ENCODE measurements at places on chromosomes 3 and 15.

GRCh38 chr15:89749054-89749453, 2.0 kb downstream of the MESP1 start:
- DNase-seq, result no peak

DNA sequence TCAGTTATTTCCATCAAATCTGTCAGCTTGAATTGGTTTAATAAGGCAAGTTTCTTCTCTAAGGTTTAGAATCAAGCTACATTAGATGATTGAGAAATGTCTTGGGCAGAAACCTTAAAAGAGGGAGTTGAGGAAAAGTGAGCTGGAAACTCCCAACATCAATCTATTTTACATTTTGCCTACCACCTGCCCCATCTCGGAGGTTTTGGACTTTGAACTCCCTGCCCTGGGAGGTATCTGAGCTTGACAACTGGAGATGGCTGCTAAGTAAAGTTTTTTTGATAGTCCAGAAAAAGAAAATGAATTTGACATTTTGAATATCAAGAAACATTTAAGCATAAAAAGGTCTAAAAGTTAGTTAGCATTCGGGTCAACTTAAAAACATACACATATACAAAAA, 234.2 kb downstream of the NFKBIZ start:
- DNase-seq, result no peak

GRCh38 chr15:101464999-101465669, 24.4 kb downstream of the PCSK6 start:
- no peak for DNase-seq

GRCh38 chr3:138684396-138684795, 75.8 kb downstream of the FAIM start:
- DNase-seq, result no peak

DNA sequence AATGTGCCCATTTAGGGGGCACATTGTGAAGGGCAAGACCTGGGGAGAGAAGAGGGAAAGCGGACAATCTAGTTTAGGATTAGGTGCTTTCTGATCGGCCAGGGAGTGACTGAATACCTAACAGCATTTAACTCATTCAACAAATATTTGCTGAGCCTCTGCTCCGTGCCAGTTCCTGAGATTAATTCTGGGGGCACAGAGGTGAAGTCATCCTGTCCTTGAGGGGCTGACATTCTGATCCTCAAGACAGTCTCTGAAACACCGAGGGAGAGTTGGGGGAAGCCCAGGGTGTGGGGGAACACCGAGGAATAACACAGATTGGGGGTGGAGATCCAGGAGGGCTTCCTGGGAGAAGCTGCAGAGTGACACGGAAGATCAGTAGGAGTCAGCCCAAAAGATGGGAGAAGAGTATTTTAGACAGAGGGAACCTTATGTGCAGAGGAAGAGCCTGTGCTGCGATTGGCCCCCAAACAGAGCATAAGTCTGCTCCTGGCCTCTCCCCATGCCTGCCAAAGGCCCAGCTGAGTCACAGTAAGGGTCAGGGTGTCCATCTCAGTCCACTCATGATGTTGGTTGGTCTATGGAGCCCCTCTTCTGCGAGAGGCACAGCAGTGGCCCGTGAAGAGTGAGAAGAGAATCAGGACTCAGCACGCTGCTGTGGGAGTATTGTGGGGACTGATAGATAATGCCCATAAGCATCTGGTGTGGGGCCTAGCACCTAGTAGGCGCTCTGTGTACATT, 60.2 kb downstream of the AMOTL2 start:
- DNase-seq, result no peak

- peak; percentile 79 for DNase-seq
Measured at GRCh38 chr3:63624941-63625560, 27.4 kb upstream of the SNTN start.

DNA sequence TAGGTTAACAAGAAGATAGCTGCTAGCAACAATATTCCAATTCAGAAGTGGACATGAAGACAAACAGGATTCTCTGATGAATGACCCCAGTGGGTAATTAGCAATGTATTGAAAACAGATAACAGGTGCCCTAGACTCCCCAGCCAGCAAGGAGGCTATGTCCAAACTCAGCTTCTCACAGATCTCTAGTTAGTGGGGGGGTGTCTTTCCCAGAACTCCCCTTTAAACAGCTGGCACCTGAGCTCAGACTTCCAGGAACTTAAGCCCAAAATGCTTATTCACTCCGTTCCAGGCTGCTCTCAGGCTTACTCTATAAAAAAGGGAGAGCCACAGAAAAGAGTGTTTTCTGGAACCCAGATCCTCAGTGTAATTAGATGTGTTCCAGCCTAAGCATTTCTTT, 423.0 kb upstream of the THBS1 start:
- DNase-seq, result no peak

DNA sequence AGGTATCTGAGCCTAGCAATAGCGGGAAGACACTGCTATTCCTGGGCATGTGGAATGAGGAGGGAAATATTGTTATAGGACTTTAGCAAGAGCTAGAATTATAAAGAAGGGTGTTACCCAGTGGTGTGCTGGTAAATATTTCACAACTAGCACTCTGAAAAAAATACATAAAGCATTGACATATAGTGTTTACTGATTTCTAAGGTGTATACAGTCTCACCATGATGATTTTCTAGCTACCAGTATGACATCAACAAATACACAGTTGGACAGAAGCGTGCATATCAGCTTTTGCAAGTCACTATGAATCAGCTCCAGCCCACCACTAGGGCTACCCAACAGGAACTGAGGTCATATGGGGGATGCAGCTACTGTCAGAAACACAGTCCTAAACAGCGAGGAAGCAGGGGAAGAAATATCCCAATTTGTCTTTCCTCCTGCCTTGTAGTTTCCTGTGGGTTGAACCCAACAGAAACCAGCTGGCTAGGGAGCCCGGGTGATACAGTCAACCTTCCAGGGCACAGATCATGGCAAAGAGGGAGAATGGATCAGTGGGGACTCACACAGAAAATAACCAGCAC, 39.6 kb downstream of the HGD start:
- DNase-seq, result no peak

DNA sequence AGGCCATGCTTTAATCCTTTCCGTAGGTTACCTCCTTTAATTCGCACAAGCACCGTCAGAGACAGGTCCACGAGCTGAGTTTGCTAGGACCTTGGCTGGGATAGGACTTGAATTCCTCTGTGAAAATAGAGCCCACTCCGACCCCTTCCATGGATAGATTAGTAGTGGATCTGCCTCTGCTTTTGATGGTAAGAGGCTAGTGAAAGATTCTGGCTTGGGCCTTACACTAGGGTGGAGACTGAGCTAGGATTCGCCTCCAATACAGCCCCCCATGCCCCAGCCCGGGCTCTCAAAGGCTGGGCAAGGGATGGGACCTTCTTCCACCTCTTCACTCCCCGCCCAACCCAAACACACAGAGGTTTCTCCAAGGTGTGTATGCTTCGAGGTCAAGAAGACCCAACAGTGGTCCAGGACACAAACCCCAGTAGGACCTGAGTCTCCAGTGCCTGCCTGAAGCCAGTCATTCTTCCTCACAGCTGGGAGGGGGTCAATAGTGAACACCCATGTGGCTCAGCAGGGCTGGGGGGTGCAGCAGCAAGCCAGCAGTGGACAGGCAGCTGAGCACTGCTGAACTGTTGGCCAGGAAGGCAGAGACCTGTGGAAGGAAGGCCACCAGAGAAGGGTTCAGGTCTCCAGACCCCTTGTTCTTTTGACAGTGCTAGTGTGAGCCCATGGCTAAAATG, 75.7 kb downstream of the SPSB4 start:
- DNase-seq, result no peak

GRCh38 chr15:25796395-25796794, 66.7 kb downstream of the ATP10A start:
- DNase-seq, result no peak

- DNase-seq, result no peak
Measured at GRCh38 chr15:39125904-39126303, 455.0 kb upstream of the THBS1 start.

DNA sequence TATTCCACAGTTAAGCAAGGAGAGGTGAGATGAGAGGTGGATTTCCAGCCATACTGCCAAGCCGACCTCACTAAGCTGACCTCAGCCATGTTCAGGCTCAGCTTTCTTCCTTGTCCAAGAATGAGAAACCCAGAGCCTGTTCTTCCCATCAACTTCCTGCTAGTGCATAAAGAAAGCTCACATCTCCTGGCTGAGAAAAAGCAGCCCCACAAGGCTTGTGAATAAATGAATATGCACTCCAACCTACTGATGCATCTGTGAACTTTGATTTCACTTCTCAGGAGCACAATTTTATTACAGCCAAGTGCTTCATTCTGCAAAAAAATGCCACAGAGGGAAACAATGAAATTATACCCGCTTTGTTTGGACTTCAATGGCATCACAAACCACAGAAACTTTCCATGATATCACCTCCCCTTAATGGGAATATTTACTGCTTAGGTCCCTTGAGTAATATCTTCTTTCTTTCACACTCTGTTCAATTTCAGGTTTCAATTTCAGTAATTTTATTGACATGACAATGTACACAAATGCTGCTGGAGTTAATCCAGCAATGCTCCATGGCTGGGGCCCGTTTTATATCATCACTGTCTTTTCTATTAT, 437.0 kb upstream of the PPP2R3A start:
- no peak for DNase-seq

DNA sequence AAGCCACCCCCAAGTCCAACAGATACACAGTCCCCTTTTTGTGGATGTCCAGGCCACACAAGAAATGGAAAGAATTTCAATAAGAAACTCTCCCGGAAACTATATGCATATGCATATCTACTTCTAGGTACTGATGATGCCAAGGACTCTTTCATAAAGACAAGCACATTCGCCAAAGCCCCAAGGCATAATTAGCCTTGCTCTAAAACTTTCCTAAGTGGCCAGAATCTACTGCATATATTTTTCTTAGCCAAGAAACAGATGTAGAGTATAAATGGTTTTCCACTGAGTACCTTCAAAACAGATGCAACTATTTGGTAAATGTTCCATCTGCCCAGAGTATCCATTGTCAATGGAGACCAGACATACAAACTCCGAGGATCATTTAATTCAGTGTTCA, 73.9 kb downstream of the MAGI1 start:
- DNase-seq, result no peak

- no peak for DNase-seq
Measured at GRCh38 chr15:62512904-62513303, 347.8 kb upstream of the C2CD4B start.

DNA sequence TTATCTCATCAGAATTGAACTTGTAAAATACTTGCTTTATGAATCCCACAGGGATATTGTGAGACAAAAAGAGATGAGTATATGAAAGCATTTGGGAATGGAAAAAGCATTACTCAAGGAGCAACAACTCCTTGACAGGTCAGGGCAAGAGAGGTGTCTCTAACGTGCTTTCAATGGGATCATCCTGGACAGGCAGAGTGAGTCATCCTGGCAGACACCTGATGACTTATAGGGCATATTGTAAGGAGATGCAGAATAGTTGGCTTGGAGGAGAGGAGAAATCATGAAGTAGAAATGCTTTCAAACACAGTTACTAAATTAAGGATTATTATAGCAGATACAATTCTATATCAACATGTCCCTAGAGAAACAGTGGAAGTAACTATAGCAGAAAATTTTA, 71.9 kb upstream of the THSD4 start:
- no peak for DNase-seq

DNA sequence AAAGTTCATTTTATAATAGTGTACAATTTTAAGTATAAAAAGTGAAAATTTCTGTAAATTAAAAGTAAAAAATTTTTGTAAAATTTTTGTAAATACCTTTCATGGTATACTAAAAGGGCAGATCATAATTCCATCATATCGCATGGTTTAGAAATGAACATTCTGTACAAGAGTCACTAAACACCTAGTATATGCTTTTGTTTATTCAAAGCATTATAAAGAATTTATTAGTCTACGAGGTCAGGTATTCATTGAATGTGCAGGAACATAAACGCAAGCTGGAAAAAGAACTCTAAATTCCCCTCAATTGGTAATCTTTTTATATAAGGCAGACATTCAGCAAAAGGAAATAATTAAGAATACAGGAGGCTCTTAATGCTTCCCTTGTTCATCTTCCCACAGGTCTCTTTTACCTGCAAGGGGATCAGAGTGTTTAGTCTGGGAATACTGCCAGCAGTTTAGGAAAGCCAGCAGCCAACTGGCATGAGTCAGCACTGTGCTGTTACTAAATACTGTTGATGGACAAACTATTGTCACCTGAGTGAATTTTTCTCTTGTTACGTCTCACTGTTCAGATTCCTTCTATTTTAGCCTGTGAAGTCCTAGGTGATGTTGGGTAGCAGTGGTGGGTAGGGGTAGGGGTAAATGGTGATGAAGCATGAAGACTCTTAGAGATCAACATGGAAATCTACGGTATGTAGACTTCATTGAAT, 70.1 kb downstream of the UQCC5 start:
- no peak for DNase-seq

- DNase-seq, result no peak
Measured at GRCh38 chr3:64297563-64297962, 72.3 kb upstream of the PRICKLE2 start.

DNA sequence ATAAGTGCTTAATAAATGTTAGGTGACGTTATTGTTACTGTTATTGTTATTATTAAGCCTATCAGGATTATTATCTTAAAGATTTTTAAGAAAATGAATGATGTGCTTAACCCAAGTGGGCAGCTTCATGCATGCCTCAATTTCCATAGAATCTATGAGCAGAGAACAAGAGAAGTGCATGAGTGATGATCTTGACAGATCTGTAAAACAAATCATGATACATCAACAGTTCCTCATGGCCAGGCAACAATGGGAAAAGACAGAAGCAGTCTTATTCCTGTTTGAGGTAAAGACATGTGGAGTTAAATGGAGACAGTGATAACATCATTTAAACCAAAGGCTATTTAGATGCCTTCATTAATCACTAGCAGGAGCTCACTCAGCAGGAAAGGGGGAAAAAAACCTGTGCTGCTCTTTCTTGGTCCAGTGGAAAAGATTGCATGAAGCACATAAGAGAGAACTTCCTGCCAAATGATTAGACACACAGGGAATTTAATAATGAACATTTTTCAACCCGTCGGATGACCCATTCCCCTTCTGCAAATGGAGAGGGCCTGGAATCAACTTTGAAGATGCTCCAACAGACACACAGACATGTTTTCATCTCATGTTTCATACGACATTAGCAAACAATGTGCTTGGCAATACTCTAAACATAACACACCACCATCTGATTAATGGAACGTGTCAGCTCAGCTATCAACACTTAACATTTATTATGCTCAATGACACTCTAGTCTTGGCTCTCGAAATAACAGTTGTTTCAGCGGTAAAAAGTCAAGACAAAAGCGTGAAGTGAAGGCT, 212.2 kb upstream of the LRRN1 start:
- DNase-seq, result no peak

GRCh38 chr3:82157952-82158351, 396.5 kb upstream of the GBE1 start:
- peak; percentile 56 for DNase-seq

GRCh38 chr3:80215191-80215590, 447.4 kb upstream of the ROBO1 start:
- DNase-seq, result no peak

- DNase-seq, result no peak
Measured at GRCh38 chr3:159894386-159894785, 94.2 kb upstream of the IL12A start.
